ENCODE measurements at places on chromosomes 5 and 9.

- DNase-seq: no peak
Observed at GRCh38 chr9:35976726-35977125, 18.8 kb upstream of the OR2S2 start.

DNA sequence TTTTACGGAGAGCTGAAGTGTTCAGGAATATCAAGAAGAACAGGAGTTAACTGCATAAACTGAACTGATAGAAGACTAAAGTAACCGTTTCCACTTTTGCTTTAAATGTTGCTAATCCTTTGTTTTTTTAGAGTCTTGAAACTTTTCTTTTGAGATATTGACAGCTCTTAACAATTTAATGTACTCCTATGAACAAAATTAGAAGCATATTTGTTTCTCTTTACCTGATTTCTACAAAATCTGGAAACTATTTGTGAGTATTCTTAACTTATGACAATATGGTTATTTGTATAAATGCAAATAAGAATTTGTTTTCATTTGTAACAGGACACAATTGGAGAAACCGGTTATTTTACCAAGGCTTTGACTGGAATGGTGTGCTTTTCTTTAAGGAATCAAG, 89.5 kb upstream of the FAM120A start:
- no peak for DNase-seq

DNA sequence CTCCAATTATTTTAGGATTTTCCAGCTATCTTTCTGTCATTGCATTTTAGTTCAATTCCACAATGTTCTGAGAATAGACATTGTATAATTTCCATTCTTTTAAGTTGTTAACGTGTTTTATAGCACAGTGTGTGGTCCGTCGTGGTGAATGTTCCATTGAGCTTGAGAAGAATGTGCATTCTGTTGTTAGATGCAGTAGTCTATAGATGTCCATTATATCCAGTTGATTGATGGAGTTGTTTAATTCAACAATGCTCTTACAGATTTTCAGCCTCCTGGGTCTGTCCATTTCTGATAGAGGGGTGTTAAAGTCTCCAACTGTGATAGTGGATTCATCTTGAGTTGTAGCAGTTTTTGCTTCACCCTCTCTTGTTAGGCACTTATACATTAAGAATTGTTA, 1587.7 kb upstream of the NUDT12 start:
- DNase-seq: no peak

GRCh38 chr9:110672873-110673510, 4.4 kb downstream of the MUSK start:
- DNase-seq: no peak

All from CD4-positive, alpha-beta T cell treated with Interleukin-4 for 1 hour (primary cell).